ENCODE measurements at places on chromosomes 7 and 10. TPM values are rescaled to one million over a fixed set of nuclear protein-coding genes. Genes with fewer than 3 reads are reported as not detected.

Gene IL2RA
- total RNA-seq: 0.34 TPM

- DNase-seq: no peak
Measured at GRCh38 chr7:54664235-54665228, 94.5 kb downstream of the SEC61G start.

GRCh38 chr10:77781451-77782327 is 144.1 kb upstream of the KCNMA1 start:
- no peak for DNase-seq

DNA sequence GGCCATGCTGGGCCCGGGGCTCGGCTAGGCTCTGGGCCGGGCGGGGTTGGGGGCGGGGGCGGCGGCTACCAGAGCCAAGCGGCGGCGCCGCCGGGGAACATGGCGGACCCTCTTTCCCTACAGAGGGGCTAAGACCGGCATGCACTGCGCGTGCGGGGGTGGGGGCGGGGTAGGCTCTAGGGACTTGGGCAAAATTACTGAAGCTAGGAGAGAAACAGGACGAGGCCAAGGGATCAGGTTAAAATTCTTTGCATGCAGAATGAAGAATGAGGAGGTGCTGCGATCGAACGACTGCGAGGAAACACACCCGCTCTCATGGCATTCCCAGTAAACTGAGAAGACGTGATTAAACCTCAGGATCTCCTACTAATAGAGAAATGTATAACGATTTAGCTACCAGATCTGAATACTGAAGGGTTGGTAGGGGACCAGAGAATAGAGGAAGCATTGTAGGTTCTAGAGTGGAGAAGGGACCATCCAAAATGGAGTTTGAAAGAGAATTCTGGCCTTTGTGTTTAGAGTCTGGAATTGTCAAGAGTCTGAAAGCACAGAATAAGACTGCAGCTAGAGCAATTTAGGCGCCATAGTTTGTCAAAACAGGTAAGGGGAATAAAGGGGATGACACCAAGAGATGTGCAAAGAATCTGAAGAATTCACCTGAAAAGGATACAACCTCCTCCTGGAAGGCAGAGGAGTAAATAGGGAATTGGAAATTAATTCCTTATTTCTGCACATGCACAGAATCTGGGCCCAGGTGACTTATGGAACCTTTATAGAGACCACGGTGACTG is at the start of gene PPP3CB:
Gene PPP3CB (minus strand): TSS at position 141 of the 791 bp plus-strand sequence. CDS start 135 bp downstream, at position 6.
- DNase-seq: peak; percentile 72

Gene MYL7
- total RNA-seq: 1.2 TPM

Gene HSPA12A
- 13.7 TPM for total RNA-seq

Gene NCF1
- total RNA-seq: 2.3 TPM

Gene PVRIG
- total RNA-seq: not detected

DNA sequence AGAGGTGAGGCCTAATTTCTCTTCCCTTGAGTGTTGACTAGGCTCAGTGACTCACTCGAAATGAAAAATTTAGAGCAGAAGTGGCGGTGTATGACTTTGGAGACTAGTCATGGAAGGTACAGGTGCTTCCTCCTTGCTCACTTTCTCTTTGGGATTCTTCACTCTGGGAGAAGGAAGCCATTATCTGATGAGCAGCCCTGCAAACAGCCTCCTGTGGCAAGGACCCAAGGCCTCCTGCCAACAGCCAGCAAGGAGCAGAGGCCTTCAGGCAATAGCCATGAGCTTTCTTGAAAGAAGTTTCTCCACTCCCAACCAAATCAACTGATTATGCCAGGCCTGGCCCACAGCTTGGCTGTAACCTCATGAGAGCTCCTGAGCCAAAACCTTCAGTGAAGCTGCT is 369.6 kb upstream of the VWC2 start:
- no peak for DNase-seq

GRCh38 chr7:13159003-13159402 is 471.6 kb downstream of the ARL4A start:
- DNase-seq: no peak

DNA sequence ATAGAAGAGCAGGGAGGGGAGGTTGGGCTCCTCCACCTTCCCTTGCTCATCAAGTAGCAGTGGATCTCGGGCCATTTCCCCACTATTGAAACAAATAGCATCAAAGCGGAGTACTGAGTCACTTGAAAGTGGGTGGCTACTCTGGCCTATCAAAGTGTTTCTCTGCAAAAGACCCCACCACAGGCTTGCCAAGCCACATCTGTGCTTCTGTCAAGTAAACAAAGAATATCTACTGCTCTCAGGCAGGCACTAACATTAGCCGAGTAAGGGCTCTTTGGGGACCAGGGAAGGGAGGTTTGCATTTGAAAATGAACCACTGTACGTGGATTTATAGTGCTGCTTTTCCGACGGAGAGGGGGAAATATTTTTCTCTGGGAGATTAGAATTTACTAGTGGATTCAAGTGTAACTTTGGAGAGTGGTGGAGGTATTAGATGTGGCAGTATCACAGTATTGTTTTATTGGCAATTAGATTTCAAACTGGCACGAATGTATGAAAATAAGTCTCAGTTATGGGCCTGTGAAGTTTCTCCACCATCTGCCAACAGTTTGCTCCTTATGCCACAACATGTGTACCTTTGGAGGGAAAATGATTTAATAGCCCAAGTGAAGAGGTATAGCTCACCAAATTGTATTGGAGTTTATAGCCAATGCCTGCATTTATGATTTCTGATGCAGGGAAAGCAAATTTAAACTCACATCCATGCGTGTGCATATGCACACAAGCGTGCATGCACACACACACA is 97.5 kb downstream of the RPS24 start:
- no peak for DNase-seq

- DNase-seq: no peak
Measured at GRCh38 chr10:24519950-24520349, 203.7 kb downstream of the ARHGAP21 start.

Gene PON1
- not detected for total RNA-seq

DNA sequence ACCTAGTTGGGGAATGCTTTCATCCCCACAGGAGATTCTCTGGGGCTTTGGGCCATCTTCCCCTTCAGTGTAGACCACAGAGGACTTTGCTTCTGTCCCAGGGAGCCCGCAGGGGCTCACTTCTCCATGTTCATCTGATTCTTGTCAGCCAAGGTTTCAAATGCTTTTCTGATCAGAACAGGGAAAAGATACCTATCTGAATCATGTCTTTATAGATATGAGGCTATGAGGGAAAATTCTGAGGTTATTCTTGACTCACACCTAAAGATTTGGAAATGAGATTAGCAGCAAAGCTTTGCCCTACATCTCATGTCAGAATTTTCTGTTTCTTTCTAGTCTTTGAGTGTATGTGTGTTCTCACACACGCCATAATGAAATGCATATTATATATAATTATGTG is 53.3 kb downstream of the FIGNL1 start:
- no peak for DNase-seq

DNA sequence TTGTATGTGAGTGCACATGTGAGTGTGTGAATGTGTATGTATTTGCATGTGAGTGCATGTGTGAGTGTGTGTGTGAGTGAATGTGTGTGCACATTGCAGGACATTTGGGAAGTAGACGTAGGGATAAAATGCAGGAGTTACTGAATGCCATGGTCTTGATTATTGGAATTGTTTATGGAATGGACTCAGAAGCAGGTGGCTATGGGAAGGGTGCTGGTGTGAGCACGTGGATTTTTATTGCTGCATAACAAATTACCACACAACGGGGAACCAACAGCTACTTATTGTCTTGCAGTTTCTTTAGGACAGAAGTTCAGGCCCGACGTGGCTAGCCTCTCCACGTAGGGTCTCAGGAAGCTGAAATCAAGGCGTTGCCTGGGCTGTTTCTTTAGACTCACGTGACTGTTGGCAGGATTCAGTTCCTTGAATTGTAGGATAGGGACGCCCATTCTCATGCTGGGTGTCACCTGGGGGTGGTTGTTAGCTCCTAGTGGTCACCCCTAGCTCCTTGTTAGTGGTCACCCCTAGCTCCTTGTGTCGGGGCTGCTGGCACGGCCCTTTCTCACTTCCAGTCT is 48.3 kb upstream of the ZNF32 start:
- no peak for DNase-seq

Gene ADGRA1
- total RNA-seq: not detected

Gene POMZP3
- 0.79 TPM for total RNA-seq

GRCh38 chr10:44014644-44015250 is 366.1 kb upstream of the ZNF32 start:
- DNase-seq: no peak

Gene ZNF746
- total RNA-seq: 30.3 TPM

DNA sequence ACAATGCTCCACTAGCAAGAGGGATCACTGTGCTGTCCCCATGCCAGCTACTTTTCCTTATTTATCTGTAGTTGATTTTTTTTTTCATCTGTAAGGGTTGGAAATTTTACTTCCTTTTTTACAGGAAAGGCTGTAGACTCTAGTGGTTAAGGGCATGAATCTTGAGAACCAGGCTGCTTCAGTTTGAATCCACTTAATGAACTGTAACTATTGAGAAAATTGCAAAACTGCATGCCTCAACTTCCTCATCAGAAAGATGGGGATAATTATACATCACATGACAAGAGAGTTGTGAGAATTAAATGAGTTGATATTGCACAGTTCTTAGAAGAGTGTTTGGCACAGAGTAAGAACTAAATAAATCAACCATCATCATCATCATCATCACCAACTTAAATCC is 106.4 kb upstream of the GSDME start:
- no peak for DNase-seq

- peak; percentile 59 for DNase-seq
Measured at GRCh38 chr7:54615537-54615936, 73.4 kb downstream of the VSTM2A start.

GRCh38 chr7:85217085-85217484 is 30.2 kb upstream of the SEMA3D start:
- DNase-seq: no peak

DNA sequence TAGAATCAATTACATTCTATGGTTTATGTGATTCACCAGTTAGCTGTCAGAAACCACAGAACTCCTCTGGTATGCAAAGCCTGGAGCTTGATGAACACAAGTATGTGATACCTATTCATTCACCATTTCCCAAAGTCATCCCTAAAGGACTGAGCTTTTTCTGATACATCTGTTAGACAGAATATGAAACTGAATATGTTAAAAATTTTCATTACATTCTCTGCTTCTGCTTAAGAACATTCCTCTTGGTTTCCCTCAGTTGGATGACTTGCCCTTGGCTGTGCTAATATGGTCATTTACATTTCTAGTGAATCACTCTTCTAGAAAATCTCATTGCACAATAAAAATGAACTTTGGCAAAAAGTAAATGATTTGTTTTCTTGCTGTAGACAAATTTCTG is 10.8 kb upstream of the PON1 start:
- peak; percentile 51 for DNase-seq

GRCh38 chr7:124275411-124275810 is 242.5 kb upstream of the TMEM229A start:
- no peak for DNase-seq

Data from kidney epithelial cell (primary cell).